HuH-7.5 (cell line): ENCODE measurements at places on chromosomes 1 and 21.

GRCh38 chr1:19680644-19681043 is 16.0 kb downstream of the HTR6 start:
- no peak for DNase-seq

DNA sequence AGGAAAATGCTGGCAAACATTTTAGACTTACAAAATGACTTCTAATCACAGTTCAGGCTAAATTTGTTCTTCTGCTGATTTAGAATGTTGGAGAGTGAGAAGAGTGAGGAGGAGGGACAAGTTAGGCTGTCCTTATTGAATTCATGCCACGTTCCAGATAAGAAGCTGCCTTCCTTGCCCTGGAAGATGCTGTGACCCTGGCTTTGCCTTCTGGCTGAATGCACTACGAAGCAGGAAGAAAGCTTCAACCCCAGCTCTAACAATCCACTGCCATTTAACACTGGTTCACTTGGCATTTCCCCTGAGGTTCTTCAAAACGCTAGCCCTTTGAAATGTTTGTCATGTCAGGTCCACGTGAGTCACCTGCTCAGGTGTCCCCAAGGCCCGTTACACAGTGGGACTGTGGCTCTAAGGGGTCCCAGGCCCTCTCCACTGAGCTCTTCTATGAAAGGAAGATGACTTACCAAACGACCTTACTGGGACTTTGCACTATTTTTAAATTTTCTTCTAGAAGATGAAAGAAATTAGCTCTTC is 30.0 kb upstream of the LRRC8C start:
- no peak for DNase-seq

DNA sequence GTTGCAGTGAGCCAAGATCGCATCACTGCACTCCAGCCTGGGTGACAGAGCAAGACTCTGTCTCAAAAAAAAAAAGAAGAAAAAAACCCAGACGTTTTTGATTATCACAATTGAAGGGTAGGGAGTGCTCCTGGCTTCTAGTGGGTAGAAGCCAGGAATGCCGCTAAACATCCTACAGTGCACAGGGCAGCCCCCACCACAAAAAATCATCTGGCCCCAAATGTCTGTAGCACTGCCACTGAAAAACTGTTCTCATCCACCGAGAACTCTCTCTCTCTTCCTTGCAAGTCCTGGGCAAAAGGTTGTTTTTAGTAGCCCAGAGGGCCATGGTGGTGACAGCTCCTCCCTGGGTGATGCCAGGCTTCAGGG is 35.6 kb upstream of the GPR157 start:
- no peak for DNase-seq

DNA sequence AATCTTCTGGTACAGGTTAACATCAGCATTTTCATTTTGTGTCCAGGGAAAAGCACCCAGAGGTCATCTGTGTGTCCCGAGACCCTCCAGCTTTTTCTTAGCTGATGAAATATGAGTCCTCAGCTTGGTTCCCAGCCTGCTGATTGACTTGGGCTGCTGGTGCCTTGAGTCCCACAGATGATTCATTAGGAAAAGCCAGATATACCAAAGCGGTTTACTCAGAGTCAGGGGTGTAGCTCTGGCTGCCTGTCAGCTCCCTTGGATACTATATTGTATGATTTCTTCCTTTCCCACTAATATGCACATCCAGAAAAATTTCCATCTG is 43.7 kb upstream of the MAB21L3 start:
- DNase-seq: no peak

DNA sequence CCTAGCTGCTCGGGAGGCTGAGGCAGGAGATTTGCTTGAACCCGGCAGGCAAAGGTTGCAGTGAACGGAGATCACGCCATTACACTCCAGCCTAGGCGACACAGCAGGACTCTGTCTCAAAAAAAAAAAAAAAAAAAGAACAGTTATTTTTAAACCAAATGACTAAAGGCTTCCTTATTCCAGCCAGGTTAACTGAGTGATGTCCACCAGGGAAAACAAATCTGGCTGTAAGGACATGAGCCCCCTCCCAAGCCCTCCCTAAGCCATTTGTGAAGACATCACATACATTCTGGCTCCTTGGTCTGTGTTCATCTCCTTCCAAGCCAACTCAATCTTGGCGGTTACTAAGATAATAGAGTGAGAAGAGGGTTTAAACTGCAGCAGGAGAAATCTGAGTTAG is 8.2 kb downstream of the TMCC2 start:
- DNase-seq: no peak

DNA sequence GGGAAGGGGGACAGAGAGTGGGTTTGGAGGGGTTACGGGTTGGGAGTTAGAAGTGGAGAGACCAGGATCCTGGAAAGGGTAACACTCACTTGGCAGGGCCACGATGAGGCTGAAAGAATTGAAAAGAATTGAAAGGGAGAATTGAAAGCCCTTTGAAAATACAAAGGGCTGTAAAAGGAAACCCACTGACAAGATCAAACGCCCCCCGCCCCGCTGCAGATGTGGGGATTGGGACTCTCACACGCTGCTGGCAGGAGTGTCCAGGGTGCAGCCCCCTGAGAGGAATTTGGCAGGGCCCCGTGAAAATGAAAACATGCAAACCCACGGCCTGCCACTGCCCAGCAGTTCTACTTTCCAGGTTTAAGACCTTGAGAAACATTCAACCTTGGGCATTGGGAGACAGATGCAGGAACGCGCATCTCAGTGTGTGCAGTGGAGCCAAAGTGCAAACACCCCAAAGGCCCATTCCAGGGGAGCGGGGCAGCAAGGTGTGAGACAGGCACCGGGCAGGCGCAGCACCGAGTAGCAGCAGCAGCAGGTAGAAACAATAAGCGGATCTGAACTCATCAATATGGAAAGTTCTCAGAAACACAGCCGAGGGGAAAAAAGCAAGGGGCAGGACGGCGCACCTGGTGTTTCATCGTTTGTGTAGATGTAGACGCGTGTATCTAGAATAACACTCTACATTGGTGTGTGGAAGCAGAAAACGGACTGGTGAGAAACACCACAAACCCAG is 8.3 kb upstream of the TNFRSF1B start:
- no peak for DNase-seq

GRCh38 chr1:22420455-22421053 is 31.1 kb upstream of the ZBTB40 start:
- DNase-seq: peak; percentile 76

DNA sequence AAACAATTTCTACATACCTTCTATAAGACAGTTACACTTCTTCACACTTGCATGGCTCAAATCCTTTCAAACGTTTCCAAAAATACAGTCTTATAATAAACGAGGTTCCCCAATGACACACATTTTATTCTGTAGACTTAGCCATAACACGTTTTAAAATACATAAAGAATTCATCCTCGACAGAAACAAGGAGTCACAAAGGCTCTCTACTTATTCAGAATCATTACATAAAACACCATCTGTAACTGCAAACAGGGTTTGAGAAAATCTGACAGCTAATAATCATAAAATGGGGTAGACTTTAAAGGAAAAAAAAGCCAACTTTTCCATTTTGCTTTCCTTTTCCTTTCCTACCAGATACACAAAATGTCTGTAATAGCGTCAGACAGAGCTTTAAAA is 1.8 kb downstream of the PIK3R3 start:
- no peak for DNase-seq

GRCh38 chr1:25573591-25573930 is 30.2 kb downstream of the LDLRAP1 start:
- peak; percentile 82 for DNase-seq

GRCh38 chr1:228487336-228488124 is at the start of gene RNF187:
Gene RNF187 (plus strand): TSS chr1:228487382.
- DNase-seq: peak; percentile 91

DNA sequence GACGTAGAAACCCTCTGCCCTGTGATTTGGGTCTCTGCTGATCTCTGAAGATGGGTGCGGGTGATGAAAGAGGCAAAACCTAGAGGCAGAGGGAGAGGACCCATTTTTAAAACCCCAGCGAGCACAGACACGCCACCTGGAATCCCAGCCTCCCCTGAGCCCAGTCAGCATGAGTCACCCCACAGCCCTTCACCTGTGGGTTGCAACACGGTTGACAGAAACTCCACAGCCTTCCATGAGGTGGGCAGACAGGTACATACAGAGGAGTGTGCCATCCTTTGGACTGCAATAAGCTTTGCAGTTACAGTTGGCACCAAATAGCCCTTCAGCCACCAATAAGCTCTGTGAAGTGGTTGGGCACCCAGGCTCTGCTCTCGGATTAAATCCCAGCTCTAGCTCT is 2.1 kb upstream of the GRHL3 start:
- DNase-seq: no peak

DNA sequence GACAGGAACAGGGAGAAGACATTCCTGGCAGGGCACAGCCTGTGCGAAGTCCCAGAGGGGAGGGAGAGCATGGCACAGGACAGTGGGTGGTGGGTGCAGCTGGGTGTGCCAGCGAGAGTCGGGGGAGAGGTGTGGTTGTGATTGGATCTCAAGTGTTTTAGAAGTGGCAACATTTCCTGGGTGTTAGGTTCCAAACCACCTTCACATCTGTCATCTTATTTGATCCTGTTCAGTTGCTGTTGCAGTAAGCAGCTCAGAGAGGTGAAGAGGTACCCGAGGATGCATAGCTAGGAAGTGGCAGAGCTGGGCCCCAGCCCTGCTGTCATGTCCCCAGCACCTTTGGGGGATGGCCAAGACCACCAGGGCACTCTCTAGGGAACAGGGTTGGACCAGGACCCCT is 22.0 kb upstream of the DISP3 start:
- DNase-seq: no peak

DNA sequence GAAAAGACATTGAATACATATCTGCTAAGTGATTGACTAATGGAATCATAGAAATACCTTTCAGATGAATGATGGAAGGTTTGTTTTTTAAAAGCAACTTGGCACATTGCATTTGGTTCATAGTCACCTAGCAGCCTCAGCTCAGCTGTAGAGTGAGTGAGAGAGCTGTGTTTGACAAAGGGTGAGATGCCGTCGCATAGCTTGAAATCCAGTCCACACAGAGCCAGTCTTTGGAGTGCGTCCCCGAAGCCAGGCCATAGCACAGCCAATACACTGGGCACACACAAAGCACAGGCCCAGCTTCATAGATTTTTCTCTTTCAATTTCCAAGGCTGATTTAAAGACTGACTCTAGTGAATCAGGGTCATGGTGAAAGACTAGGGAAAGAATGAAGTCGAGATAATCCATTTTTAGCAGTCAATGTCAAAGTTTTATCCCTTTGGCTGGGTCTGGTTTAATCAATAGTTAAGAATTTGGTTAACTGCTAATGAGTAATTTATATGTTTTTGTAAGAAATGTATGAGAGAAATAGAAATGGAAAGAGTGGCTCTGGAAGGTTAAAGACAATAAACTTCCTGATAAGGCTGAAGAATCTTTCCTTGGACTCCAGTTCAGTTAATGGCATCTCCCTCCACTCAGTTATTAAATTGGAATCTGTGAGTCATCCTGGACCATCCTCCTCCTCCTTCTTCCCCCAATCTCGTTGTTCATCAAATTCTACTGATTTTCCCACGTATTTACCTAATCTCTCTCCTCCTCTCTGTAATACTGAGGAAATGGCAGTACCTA is 101.2 kb upstream of the IRF2BP2 start:
- no peak for DNase-seq

- no peak for DNase-seq
Observed at GRCh38 chr1:30988045-30988444, 77.5 kb downstream of the PUM1 start.

GRCh38 chr1:178912597-178912996 is 41.7 kb upstream of the ANGPTL1 start:
- DNase-seq: no peak

GRCh38 chr1:204587621-204588020 is 71.4 kb downstream of the MDM4 start:
- DNase-seq: no peak

DNA sequence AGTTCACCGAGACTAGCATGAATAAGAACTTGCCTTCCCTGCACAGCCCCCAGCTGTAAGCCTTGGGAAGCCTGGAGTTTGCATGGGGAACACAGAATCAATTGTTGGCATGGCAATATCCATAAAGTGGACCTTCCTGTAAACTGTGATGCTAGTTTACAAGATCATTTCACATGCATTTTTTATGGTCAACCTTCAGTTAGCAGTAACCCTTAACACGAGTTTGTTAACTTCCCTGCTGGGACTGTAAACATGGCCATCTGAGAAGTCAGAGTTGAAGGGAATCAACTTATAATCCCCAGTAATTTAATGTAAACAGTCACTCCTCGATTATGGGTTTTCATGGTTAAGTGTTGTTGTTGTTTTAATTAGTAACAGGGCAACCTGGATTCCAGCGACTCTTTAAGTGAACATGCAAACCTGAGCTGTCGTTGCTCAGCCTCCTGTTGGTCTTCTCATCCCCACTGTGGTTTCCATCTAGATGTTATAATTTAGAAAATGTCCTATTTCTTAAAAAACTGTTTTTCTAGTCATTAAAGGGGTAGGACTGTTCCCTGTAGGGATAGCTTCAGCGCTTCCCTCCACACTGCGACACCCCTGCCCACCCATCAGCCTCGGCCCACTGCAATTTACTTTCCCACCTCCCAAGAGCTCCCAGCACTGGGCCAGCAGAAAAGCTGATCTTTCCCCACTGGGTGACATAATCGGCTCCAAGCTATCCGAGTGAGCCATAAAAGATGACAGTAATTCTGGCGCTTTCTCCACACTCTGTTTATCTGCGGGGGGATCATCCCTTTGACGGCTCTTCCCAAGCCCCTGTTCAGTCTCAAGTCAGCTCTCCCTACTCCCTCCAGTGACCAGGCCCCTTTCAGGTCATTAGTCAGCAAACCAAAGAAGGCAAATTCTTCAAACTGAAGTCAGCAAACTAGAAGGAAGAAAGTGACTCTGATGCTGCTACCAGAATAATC is 107.6 kb upstream of the IPO9 start:
- DNase-seq: no peak

DNA sequence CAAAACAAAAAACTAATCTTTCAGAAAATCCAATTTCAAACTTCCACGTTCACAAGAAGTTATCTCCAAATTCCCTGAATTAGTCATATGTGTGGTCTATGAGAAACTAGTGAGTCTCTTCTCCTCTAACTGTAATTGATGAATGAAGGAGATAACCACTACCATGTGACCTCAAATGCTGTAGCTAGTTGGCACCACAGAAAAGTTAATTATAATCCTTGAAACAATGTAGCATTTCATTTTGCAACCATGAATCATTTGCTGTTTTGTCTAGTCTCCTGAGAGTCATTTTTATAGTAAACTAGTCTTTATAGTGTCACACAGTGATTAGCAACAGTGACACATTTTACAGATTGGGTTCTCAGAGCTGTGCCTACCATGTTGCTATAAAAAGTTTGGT is 287.5 kb downstream of the LRRIQ3 start:
- no peak for DNase-seq

- DNase-seq: no peak
Observed at GRCh38 chr1:235911300-235911662, 44.6 kb upstream of the LYST start.

- no peak for DNase-seq
Observed at GRCh38 chr21:16517383-16517782, 787.6 kb downstream of the USP25 start.

- no peak for DNase-seq
Observed at GRCh38 chr1:57116871-57117270, 151.1 kb upstream of the C8B start.
